ENCODE measurements at places on chromosomes 1 and 21. TPM values are rescaled to one million over a fixed set of nuclear protein-coding genes. Genes with fewer than 3 reads are reported as not detected.

DNA sequence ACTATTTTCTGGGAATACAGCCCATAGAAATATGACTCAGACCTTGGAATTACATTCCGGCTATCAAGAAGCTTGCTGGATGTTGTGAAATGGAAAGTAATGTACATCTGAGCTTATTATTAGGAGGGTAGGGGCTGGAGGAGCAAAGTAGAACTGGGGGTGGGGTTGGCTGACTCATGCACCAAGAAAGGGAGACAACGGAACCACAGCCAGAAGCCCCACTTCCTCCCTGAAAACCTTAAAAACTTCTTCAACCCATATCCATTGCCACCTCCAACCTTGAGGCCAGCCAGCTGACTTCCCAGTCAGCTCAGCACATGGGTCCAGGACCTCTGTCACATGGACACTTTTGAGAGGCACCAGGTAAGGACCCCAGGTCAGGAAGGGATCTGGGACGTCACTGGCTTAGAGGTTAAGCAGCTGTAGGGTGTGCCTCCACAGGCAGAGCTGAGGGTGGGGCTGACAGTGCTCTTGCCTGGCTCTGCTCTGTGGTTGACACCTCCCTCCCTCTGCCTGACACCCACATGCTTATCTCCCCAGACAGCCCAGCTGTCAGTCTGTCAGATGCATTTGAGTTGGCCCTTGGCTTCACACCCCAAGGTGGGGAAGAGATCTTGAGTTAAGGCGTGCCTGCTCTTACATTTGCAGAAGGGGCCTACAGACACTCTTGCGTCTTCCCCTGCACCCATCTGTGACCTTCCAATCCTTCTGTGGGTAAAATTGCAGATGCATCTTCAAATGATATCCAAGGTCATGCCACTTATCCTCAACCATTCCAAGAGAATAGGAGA is 5.7 kb upstream of the ZNF683 start:
- DNase-seq: no peak

DNA sequence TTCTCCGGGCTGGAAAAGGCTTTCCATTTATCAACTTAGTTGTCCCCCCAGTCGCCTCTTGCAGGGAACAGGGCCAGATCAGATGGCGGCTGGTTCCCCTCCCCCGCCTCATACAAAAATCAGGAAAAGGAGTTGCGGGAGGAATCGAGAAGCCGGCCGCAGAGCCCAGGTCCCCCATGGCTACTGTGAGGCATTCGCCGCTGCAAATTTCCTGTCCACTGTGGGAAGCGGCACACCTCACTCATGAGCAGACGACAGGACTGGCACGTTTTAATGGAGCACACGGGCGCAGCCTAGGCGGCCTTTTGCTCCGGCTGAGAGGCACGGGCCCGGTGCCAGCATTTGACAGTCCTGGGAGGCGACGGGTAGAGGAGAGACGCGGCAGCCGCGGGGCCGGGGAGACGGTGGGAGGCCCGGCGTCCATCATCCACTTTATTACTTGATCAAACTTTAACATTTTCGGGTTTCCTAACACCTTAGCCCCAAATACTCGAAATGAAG is 1.1 kb downstream of the GNG4 start:
- peak; percentile 83 for DNase-seq

GRCh38 chr1:43587594-43587993 is 56.9 kb downstream of the PTPRF start:
- no peak for DNase-seq

LCE1F gene
- polyA plus RNA-seq: not detected

GRCh38 chr1:17689011-17689410 is 66.1 kb upstream of the ACTL8 start:
- no peak for DNase-seq

DNA sequence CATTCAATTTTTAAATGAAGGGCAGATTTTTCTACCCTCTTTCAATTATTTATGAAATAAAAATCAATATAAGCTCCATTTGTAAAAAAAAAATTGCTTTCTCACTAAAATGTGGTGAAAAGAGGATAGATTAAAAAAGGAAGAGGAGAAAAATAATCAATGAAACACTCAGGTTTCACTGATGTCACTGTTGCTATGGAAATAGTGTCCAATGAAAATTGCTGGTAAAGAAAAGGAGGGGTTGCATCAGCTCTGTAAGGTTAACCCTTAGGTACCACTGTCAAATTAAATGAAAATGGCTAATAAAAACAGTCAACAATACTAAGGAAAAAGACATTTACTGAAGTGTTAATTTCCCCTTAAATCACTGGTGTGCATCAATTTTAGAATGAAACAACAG is 91.6 kb upstream of the TTC39A start:
- peak; percentile 65 for DNase-seq

DNA sequence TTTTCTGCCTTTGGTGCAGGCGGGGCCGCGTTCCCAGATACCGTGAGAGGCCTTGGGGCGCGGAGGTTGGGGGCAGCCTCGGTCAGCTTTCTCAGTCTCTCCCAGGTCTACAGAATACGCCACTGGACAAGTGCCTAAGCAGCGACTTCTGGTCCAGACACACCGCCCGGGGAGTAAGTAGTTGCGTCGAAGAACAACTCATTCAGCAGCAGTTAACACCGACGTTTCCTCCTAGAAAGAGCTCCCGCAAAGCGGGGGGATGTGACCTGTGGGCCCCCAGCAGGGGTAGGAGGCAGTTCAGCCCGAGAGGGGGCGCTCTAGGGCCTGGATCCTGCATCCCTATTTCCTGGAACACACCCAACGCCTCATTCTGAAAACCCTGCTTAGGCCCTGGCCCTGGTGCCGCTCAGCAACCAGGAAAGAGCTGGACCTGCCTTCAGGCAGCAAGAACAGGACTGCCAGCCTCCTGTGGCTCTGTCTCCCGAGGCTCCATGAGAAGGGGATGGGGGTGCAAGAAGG is 6.5 kb upstream of the BARHL2 start:
- peak; percentile 55 for DNase-seq

- no peak for DNase-seq
Observed at GRCh38 chr1:184051138-184051484, 419 bp upstream of the TSEN15 start.

CNTN2 gene
- polyA plus RNA-seq: 0.03 TPM

NUP210L gene
- polyA plus RNA-seq: not detected

All from SK-N-SH (cell line).